AG09319 (cell line): ENCODE measurements at places on chromosomes 6 and 20.

GRCh38 chr6:112153926-112154607 is 66.7 kb downstream of the FAM229B start:
- DNase-seq, result no peak

DNA sequence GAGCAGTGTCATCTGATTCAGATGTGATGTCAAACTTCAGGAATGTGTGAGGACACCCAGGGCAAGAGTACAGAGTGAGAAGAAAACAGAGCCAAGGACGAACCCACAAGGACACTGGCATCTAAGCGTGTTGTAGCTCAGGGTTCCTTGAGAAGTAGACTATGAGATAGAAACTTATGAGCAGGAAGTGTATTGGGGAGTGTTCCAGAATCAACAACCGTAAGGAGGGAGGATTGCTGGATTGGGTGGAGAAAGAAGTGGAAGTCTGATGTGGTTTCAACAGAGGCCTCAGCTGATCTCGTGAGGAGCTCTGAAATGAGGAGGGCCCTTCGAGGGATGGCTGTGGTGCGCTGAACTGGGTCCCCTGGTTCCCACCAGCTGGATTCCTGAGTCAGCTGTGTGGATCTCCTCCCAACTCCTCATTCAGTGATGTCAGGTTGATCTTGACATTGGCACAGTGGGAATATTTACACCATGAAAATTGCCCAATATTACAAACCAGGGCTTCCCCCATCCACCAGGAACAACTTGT is 25.7 kb upstream of the IGF2R start:
- DNase-seq, result no peak

DNA sequence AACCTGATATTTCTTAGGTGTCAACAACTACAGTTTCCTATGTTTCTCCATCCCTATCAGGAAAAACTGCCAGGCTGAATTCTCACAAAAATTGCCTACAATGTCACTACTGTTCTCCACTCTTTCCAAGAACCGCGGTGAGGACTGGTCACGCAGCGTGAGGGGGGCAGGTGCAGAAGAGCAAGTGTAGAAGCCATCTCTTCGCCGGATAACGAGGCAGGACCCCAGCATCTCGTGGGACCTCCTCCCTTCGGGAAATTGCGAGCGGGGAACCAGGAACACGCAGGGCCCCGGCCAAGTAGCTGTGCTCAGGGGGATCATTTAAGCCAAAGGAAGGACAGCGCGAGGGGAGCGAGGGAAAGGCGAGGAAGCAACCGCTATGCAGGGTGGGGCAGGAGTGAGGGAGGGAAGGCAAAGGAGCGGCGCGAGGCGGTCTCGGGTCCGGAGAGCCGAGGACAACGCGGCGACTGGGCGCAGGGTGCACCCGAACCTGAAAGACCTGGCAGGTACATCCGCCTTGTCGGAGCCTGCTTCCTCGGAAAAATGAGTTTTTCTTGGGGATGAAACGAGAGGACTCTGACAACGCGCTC is 559 bp downstream of the APMAP start:
- no peak for DNase-seq

GRCh38 chr20:36599912-36600345 is 5.7 kb upstream of the RAB5IF start:
- DNase-seq, result no peak

DNA sequence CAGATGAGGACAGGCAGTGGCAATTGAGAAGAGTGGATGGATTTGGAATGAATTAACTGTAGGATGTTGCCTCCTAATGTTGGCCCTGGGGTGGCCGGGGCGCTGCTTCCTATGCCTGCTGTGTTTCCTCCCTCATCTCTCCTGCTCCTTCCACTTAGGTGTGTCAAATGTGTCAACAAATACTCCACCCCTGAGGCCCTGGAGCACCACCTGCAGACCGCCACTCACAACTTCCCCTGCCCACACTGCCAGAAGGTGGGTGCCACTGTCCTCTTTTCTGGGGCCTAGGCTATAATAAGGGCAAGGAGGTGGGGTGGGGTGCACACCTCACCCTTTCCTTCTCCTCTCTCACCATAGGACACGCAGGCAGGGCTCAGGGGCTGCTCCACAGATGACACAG is 30.0 kb upstream of the CHMP4B start:
- no peak for DNase-seq
